NCI-H2171 treated with DMSO at 0.1 percent for 48 hours (cell line): ENCODE measurements at places on chromosomes 5 and 9.

- DNase-seq: no peak
Measured at GRCh38 chr5:68924481-68925145, 169.2 kb upstream of the SLC30A5 start.

DNA sequence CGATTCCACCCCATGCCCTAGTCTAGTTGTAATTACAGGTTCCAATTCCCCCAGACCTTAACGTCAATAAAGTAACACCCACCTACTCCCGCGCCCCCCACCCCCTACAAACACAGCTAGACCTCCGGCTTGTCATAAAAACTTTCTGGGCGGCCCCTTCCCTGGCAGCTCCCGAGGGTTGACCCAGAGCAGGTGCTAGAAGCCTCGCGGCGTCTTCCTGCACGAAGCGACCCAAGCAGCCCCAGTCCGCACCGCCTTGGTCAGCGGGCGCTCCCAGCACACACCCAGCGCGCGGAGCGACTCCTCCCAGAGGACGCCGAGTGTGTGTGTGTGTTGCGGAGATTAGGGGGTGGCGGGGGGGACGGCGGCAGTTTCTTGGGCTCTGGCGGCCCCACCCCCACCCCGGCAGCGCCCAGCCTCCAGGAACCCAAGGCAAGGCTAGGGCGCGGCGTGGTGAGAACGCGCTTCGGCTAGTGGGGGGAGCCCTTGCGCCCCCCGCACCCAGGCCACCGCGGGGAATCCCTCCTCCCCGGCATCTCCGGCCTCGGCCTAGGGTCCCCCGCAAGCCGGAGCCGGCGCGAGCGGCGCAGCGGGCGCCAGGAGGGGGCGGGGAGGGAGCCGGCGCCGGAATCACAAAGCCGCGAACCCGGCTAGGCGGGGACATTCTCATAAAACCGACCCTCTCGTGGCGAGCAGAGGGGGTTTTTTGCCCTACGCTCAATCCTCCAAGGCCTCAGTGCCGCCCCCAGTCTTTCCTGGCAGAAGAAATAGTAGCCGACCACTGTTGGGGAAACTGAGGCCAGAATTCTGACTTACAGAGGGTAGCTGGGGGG lies 2.2 kb downstream of the PCDH1 start:
- no peak for DNase-seq

- DNase-seq: no peak
Measured at GRCh38 chr9:70474413-70474812, 60.0 kb upstream of the KLF9 start.

- no peak for DNase-seq
Measured at GRCh38 chr5:9787861-9788600, 157.9 kb upstream of the TAS2R1 start.

DNA sequence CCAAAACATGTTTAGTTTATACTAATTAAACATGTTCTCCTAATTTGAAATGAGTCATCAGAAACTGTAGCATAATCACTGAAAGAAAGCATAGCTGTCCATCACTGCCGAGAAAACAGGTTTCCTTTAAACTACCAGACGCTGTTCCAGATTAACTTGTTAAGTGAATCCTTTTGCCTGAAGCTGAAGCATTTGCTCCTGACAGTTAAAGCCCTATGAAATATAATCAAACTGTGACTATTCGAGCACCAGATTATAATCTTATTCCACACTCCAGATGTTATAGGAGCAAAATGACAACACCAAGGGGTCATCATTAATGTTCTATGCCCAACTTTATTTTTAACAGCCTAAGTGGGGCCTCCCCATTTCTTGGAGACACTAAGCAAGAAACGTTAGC lies 86.0 kb upstream of the CTSL start:
- DNase-seq: no peak
